ENCODE measurements at places on chromosomes 4 and X.

DNA sequence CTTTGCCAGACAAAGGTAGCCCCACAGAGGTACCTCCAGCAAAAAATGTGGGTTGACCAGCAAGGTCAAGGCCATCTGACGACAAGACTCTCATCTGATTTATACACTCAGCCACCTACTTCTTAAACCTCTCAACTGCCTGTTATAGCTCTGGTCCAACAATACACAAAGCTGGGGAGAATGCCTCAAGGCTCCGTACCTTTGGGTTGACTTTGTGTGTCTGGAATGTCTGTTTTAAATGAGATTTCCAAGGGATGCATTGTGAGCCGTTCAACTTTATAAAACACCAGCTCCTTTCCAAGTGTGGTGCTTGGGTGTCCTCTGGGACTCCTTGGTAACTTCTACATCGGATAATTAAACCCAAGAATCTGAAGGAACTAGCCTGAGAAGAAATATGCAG is 167.0 kb upstream of the RPL34 start:
- DNase-seq, result no peak

DNA sequence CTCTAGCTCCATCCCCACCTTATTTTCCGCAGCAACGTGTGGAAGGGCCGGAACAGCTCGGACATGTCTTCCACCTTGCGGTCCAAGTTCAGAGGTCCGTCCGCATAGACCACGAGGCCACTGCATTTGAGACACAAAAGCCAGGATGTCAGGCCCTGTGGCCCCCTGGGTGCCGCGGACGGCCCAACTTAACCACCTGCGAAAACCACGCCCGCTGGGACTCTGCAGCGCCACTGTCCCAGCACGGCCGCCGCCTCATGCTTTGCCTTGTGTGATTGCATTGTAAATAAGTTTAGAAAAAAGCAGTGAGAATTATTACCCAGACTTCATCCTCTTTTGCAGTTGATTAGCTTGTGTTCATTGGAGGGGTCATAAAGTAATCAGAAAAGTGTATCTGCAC is 58.2 kb upstream of the MXD4 start:
- no peak for DNase-seq

- DNase-seq, result no peak
Observed at GRCh38 chrX:133364865-133365264, 50.4 kb downstream of the GPC4 start.

DNA sequence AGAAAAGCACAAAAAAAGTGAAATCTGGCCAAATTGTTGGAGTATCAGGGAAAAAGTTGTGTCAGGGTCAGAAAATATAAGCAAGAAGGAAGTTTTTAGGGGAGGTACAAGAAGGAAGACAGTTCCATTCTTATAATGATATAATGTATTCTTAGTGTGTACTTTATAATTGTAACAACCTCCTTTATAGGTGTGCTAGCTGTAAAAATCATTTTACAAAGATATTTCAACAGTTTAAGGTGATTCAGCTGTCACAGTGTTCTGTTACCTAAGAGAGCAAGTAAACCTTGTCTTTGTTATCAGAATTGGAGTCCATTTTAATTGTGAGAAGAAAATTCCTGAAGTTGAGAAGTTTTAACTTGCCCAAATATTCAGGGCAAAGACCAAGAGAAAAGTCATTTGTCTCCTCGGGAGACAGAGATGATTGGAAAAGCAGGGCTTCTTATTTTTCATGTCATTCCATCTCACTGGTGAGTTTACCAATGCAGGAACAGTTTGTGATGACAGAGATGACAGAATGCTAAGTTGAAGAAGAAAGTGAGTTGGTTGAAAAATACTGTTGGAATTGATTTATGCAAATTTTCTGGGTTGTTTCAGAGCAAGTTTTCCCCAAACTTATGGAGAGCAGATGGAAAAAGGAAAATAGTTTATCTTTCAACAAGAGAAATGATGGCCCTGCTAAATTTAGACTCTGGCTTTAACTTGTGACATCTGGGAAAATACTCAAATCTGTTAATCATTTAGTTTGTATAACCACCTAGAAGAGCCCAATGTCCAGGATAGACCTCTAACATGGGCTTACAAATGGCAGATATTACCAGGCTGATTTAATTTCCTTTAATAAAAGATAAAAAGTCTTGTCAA is 14.8 kb downstream of the INTS6L start:
- no peak for DNase-seq

DNA sequence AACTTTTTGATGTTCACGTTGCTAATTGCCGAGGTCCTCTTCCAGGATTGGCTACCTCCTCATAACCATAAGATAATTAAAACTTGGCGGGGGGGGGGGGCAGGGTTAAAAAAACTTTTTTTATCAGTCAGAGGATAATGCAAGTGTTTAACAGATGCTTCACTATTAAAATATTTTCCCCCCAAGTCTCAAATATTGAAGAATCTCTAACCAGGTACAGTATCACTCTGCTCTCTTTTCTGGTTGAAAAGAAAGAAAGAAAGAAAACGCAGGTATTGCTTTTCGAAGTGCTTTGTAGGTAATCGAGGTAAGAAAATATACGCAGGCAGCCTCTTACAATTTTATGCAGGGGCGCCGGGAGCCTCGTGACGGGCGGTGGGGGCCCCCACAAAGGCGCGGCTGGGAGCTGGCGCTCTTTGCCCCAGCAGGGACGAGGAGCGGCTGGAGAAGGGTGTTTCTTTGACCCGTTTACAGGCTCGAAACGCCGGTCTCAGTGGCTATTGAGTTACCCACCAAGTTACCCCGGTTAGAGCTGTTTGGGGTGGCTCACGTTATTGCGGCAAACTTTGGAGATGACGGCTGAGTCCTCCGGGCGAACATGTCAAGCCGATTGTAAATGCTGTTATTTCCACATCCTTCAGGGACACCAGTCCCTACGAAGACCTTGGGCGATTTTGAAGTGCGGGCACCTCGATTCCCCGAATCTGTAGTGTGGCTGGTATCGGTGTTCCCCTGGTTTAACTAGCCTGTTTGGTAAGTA is 477 bp upstream of the HAND2 start:
- DNase-seq, result no peak

DNA sequence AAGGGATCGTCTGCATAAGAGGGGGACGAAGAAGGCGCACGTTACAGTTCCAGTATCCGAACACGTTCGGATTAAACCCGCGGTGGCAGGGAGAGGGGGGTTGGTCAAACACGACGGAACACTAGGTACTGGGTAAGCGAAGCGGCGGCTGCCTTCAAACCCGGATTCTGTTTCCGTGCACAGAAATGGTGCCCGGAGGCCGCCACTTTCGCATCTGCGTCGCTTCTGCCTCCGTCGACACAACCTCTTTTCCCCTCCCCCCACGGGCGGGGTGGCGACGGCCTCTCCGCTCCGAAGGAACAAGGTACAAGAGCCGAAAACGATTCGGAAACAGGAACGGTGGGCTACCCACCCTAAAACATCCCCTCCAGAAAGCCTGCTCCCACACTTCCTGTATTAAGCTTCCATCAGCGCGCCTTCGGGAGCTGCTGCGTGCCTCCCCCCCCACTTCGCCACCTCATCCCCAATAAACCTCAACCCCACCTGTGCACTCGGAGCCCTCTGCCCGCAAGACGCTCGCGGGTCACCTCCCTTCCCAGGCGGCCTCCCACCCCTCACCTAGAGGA is 667 bp downstream of the G3BP2 start:
- peak; percentile 65 for DNase-seq

DNA sequence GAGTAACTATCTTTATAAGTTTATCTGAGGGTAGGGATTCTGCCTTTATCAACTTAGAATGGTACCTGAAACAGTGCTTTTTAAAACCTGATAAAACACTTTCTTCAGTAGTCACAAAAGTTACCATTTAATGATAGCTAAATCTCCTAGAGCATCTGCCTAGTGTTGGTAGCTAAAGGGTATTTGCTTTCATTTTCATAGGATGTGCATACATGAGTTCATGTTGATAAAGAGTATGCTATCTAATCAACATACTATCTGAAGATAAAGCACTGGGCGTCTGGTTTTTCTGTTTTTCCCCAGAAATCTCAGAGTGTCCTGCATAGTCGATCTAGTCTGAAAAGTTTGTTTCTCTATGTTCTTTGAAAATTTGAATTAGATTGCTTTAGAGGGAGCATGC is 75.1 kb downstream of the ADGRL3 start:
- no peak for DNase-seq

DNA sequence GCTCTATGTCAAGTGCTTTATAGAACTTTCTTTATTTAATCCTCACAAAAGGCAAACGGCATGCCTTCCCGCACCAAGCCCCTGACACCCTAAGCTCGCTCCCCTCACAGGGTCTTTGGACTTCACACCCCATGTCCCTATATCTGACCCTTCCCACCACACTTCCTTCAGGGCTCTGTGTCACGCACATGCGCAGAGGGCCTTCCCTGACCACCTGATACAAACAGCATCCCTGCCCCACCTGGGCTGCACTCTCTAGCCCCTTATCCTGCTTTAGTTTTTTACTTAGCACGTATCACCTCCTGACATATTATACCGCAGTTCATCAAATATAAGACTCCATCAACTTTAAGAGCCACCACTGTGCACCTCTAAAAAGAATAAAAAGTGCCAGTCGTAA is 49.8 kb downstream of the SOD3 start:
- no peak for DNase-seq

DNA sequence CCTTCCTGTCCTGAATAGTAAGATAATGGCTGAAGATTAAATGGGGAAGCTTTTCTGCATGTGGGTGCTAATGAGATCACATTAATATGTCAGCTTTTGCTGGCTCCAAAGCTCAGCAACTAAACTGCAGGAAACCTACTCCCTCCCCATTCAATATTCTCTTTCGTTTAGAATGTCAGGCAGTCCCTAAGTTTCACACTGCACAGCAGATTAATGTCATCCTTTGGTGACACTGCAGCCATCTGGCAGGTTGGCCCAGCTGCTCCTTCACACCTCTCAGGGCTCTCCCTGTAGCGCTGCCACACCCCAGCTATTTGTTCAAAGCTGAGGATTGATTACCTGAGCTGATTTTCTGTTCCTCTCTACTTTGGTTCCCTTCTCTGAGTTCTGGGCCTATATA is 110.5 kb downstream of the KDR start:
- DNase-seq, result no peak

GRCh38 chr4:163755013-163755412 is 260.5 kb downstream of the TMA16 start:
- no peak for DNase-seq

GRCh38 chr4:95102162-95102790 is 344.5 kb downstream of the BMPR1B start:
- no peak for DNase-seq

DNA sequence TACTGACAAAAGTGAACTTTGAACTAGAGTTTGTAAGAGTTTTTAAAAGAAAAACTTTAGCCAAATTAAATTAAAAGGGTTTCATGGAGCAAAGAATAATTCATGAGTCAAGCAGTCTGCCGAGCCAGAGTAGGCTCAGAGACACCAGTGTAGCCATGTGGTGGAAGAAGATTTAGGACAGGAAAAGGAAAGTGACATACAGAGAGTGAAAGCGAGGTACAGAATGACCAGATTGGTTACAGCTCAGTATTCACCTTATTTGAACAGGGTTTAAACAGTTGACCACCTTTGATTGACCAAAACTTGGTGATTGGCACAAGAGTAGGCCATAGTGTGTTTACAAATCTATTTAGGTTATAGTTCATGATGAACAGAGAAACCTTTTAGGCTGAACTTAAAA is 377.8 kb downstream of the KLHL4 start:
- no peak for DNase-seq

DNA sequence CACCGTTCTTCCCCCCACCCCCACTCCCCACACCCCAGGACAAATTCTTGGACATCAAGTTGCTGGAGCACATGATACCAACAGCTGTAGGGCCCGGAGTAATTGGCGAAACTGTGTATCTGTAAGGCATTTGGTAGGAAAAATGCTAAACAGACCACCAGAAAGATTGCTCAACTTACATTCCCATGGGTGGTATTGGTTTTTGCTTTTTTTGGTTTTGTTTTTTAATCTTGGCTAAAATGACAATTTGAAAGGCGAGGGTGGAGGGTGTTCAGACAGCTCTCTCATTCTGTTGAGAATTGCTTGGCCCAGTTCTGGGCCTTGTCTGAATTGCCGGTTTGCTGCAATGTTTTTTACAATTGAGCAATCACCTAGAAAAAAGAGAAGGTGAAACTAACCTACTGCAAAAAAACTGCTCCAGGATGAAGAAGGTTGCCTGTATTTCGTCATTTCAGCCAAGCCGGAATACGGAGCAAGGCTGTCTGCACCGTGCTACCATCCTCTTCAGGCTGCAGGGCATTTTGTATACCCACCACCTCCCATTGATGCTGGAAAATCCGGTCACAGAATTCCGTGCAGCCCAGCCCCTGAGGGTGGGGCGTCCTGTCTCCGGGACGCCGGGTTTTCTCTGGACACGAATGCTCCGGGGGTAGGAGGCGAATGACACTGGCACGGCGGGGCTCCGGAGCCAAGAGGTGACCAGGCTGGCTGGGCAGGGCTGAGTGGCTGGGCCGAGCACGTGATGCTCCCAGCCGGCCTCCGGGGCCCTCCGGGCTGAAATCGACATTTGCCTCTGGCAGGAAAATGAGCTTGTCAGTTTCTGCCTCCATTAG is at the start of gene CLCN4:
TSS of gene CLCN4 (plus strand) at position 777 of the 833 bp plus-strand sequence. CDS start 28,058 bp downstream, outside the sequence.
- DNase-seq, result no peak

DNA sequence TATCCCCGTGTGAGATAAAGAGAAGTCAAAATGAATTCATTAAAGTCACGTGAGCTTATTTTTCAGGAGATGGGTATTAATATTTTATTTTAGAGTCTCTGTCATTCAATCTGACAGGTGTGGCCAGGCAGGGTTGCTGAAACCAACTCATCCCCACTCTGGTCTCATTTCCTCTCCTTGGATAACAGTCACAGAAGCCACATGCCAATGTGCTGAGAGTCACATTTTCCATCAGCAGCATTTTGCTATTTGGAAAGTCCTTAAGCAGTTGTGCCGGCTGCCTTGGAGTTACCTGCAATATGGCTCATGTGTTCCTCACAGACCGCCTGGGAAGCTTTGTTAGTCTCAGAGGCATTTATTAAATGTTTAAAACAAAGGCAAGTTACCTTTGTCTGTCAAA is 302.3 kb downstream of the DCHS2 start:
- DNase-seq, result no peak

DNA sequence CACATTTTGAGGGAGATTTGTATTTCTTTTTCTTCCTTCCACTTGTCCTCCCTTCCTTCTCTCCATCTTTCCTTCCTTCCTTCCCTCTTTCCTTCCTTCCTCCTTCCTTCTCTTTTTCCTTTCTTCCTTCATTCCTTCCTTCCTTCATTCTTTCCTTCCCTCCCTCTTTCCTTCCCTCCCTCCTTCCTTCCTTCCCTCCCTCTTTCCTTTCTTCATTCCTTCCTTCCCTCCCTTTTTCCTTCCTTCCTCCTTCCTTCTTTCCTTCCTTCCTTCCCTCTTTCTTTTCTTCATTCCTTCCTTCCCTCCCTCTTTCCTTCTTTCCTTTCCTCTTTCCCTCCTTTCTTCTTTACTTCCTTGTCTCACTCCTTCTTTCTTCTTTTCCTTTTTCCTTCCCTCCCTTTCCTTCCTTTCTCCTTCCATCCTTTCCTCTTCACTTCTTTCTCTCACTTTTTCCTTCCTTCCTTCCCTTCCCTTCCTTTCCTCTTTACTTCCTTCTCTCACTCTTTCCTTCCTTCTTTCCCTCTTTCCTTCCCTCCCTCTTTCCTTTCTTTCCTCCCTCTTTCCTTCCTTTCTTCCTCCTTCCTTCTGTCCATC is 74.4 kb downstream of the DHRSX start:
- DNase-seq, result no peak

All from stimulated activated CD4-positive, alpha-beta T cell treated with anti-CD3 and anti-CD28 coated beads, TNF-alpha, amount 100 ng/mL, for 4 hours (primary cell).